ENCODE measurements at places on chromosomes 4 and X.

- DNase-seq: no peak
These were observed 106.3 kb downstream of the USP46 start for GRCh38 chr4:52552778-52553177.

GRCh38 chr4:173793937-173794510 is 264.0 kb upstream of the HAND2 start:
- no peak for DNase-seq

DNA sequence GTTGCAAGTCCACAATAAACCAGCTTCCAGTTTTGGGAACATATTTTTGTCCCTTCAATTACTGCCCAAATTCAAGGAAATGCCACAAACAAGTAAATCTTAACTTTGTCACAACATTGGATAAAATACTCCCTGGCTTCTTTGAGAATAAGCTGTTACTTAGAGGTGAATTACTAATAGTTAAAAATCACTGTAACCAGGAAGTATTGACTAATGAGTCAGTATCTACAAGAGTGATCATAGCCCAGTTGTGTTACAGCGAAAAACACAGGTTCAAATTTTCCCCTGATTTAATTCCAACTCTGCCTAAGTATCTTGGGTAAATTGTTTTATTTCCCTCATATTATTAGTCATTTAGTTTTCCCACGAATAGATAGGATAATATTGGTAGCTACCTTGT is 291.2 kb upstream of the PPARGC1A start:
- no peak for DNase-seq

- DNase-seq: no peak
These were observed 6.5 kb downstream of the DOK7 start for GRCh38 chr4:3469386-3470243.

GRCh38 chr4:53653484-53654053 is 62.3 kb upstream of the LNX1 start:
- no peak for DNase-seq

- no peak for DNase-seq
These were observed 19.1 kb downstream of the TMEM150C start for GRCh38 chr4:82542642-82543041.
